ENCODE measurements at places on chromosomes 4 and X. TPM values are rescaled to one million over a fixed set of nuclear protein-coding genes. Genes with fewer than 3 reads are reported as not detected.

The GUCY1B1 gene
- total RNA-seq, result 11.3 TPM

DNA sequence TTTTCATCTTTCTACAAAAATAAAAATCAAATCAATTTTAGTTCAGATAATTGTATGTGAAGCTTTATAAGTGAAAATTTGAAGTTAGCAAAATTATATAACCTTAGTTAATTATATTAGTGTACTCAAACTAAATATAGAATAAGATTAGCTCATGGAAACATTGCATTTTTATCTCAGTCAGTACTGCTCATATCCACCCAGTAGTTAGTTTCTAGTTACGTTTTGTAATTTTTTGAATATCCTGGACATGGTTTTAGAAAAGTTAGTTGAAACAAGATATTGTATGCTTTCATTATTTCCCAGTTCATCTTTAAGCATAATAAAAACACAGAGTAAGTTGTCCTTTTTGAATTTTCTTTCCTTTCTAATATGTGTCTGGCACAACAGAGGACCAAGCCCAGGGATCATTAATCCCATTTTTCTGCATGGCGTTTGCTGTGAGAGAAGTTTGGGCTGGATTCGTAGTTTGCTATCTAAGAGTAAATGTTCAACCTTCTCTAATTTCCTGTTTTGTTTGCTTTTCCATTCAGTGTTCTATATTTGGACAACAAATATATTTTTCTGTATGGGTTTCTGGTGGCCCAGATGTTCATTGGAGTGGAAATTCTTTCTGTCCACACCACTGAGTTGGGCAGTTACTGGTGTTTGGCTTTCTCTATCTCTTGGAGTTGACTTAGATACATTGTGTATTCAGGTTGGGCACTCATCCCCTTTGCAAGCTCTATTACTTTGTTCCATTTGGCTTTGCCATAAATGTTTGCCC, 12.1 kb downstream of the TBL1X start:
- DNase-seq, result no peak

- no peak for DNase-seq
These were observed 30.7 kb upstream of the CLCN4 start for GRCh38 chrX:10126044-10126443.

DNA sequence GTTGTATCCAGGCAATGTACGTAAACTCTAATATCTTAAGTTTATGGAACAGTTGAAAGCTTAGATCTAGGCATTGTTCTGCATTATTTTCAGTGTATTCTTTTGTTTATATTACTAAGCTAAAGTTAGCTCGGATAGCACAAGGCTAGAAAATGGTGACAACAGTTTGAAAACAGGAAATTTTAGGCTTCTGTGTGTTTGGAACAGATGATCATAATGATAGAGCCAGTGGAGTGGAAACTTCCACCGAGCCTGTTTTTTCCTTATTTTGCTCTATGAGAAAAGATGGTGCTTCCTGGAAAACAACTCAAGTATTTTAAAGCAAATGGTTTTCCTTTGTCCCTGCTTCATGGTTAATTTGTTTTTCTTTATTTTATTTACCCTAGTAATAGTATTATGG, 70.8 kb downstream of the GAB1 start:
- no peak for DNase-seq

GRCh38 chr4:117063961-117064696, 21.2 kb downstream of the TRAM1L1 start:
- no peak for DNase-seq

DNA sequence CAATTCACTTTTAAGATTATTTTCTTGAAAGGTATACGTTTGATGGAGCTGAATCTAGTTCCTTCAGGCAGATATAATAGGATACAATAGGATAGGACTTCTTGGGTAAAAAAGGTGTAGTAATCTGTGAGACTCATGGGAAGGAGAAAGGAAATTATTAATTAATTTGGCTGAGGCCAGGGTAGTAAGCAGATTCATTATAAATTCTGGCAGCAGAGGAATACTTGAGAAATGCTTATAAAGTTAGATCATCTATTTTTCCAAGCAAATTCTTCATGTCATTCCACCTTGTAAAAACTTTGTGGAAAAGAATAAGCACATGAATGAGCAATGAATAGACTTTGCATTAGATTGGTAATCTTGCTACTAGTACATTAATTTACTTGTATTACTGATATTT, 46.9 kb downstream of the GYPE start:
- no peak for DNase-seq

The CCDC149 gene
- total RNA-seq, result 7.0 TPM

GRCh38 chr4:106541253-106541652, 172.7 kb upstream of the GIMD1 start:
- DNase-seq, result no peak

The PCSK1N gene
- 12.5 TPM for total RNA-seq

GRCh38 chr4:4560136-4560535, 18.3 kb upstream of the STX18 start:
- DNase-seq, result no peak

DNA sequence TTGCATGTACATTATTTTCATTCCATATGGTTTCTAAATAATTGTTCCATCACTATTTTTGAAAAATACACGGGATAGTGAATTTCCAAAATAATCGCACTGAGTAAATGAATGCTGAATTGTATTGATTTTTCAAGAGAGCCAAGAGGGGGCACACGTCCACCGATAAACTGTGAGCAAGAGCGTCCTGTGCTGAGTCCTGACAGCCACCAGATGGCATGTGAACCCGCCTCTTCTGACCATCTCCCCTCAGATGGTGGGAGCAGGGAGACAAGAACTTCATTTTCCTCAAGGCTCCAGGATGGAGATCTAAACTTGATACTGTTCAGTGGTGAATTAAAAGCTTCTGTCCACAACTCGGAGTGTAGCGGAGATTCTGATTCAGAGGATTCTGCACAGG, 30.6 kb upstream of the IL9R start:
- DNase-seq, result no peak

DNA sequence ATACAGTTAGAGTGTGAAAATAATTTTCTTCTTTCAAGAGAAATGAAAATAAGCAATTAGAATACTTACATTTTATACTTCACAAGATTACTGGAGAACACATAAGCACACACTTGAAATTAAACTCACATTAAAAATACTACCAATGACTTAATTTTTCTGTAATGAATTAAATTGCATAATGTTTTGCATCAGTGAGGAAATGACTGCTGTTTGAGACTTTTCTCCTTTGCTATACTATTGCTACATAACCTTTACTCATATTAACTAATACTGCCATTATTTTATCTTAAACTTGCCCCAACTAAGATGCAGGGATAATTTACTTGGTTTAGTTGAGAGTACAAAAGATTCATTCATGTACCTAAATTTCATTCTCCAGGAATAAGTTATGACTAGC, 590.9 kb downstream of the ARAP2 start:
- DNase-seq, result no peak

DNA sequence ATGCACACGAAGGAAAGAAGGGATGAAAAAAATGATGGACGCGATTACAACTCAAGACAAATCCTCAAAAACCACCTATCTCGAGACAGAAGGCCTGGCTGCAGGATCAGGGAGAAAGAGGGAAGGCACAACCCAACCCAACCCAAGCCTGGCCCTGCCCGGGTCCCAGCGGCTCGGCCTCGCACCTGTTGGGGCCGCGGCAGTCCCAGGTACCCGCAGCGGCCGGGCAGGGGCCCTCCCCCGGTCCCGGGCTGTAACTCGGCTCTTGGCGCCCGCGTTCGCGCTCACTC, 464 bp downstream of the RASGEF1B start:
- DNase-seq, result no peak

The CABS1 gene
- not detected for total RNA-seq

The KIF4A gene
- 0.41 TPM for total RNA-seq

The PNMA5 gene
- not detected for total RNA-seq

GRCh38 chrX:112051576-112051975, 31.0 kb downstream of the TRPC5 start:
- DNase-seq, result no peak

- DNase-seq, result no peak
These were observed 27.0 kb downstream of the ARHGEF9 start for GRCh38 chrX:63758011-63758410.

DNA sequence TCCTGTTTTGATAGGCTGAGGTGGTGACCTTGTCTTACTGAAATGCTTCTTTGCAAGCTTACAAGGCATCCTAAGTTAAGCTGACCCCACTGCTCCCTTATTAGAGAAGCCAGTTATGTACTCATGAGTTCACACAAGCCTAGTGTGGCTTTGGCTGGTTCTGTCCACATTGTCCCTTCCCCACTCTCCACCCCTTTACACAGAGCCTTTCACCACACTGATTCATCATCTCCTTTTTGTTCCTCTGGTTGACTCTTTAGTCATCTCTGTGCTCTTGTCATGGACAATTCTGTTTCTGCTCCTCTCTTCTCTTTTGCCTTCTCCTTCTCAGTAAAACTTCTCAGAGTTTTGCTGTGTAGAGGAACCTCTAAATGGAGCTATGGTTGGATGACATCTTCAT, 4.9 kb downstream of the CHRNA9 start:
- no peak for DNase-seq

DNA sequence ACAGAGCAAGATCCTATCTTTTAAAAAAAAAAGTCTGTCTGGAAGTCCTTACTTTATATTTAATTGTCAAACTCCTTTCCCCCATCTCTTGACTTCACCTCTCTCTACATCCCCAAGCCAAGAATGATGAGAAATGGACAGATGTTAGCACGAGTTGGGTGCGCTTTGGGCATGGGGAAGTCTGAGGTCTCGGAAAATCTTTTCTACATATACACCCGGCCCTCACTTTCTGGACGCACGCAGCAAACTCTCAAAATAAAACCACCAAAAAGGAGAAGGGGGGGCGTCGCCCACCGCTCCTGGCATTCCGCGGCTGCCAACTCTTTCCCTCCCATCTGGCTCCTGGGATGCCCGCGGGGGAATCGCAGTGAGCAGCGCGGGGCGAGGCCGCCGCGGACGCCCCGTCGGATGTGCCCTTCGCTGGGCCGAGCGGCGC, 756 bp downstream of the IGFBP7 start:
- DNase-seq, result no peak

DNA sequence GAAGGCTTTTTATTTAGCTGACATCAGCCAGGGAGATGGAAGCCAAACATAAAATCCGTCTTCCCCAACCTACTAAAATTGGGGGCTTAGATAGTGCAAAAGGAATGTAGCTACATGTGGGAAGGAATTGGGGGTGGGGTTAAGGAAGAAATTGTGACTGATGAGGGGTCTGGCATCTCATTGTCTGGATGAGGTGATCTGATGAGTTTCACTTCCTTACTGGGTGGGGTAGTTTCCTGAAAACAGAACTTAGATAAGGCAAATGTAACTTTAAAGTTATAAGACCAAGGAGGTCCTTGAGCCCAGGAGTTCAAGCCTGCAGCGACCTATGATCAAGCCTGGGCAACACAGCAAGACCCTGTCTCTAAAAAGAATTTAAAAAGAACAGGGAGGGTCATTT, 105.5 kb upstream of the NEIL3 start:
- no peak for DNase-seq

- DNase-seq, result no peak
These were observed 45.0 kb downstream of the UGT2B7 start for GRCh38 chr4:69141320-69141719.

GRCh38 chr4:5200513-5200912, 149.2 kb downstream of the STK32B start:
- DNase-seq, result no peak

DNA sequence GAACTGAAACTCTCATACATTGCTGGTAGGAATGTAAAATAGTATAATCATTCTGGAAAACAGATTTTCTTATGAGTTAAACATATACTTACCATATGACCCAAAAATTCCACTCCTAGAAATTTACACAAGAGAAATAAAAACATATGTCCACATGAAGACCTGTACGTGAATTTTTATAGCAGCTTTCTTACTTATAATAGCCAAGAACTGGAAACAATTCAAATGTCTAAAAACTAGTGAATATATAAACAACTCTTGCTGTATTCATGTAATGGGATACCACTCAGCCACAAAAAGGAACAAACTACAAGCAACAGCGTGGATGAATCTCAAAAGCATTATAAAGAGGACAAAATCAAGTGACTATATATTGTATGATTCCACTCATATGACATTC, 27.5 kb downstream of the TMEM156 start:
- DNase-seq, result no peak

The XG gene
- 0.51 TPM for total RNA-seq

DNA sequence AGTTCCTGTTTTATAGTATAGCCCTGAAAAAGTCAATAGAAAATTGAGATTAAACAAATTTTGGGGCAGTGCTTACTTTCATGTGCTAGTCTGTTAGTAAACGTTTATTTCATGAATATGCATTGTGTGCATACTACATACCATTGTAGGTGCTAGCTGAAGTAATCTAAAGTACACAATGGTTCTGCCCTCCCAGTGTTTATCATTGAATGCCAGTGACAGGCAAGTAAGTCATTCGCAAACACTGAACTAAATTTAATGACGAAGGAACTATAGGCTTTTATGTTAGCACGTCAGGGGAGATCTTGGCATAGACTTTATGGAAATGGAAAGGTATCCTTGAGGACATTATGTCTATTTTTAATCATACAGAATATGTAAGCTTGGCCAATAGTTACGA, 426.9 kb upstream of the EPHA5 start:
- DNase-seq, result no peak

GRCh38 chr4:138598226-138598625, 356.1 kb upstream of the SLC7A11 start:
- no peak for DNase-seq

DNA sequence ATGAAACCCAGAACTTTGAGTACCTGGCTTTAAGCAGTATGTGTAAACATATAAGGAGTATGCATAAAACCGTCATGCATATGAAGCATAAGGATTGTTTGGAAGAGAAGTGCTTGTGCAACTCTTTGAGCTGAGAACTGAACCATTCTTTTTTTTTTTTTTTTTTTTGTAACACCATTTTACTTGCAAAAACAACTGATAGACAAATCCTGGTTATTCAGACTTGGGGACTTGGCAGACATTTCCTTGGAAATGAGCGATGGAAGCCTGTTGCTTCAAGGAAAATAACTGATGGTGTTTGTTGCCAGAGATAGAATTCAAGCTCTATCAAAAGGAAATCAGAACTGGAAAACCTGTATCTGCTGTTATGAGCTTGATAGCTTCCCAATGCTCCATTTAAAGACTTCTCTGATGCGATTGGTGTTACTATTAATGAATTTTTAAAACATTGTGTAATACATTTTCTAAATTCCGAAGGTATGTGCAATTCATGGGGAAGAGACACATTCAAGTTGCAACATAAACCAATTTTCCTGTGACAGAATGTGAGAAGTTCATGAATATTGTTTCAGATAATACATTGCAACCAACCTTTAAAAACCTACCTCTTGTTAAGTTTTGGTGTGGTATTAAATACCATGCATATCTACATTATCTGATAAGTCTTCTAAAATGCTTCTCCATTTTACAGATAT, 47.0 kb upstream of the FAT1 start:
- no peak for DNase-seq

The KCND1 gene
- total RNA-seq, result 1.3 TPM

Measured in right atrium auricular region (tissue), 2 donors.